Colonic mucosa (tissue), 4 donors: ENCODE measurements at places on chromosomes 11 and 22. TPM values are rescaled to one million over a fixed set of nuclear protein-coding genes. Genes with fewer than 3 reads are reported as not detected.

The PELI3 gene
- 3.9 TPM for total RNA-seq

The OR4D5 gene
- total RNA-seq = 1.2 TPM

- no peak for DNase-seq
Measured at GRCh38 chr11:640021-640706, 3.1 kb downstream of the DRD4 start.

DNA sequence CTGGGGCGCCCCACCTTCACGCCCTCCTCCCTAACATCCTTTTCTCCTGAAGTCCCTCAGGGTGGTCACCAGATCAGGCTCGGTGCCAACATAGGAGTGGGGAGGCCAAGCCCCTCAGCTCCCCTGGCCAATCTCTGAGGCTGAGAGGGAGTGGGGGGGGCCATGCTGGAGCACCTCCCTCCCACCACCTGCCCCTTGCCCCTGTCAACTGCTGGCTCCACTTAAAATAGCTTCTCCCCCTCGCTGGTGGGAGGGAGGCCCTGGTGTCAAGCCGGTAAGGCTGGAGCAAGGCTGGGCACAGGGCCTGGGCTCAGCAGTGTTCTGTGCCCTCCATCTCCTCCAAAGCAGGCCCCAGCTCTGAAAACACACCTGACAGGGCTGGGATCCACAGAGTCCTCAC, 4.9 kb downstream of the PLXNB2 start:
- DNase-seq = no peak

DNA sequence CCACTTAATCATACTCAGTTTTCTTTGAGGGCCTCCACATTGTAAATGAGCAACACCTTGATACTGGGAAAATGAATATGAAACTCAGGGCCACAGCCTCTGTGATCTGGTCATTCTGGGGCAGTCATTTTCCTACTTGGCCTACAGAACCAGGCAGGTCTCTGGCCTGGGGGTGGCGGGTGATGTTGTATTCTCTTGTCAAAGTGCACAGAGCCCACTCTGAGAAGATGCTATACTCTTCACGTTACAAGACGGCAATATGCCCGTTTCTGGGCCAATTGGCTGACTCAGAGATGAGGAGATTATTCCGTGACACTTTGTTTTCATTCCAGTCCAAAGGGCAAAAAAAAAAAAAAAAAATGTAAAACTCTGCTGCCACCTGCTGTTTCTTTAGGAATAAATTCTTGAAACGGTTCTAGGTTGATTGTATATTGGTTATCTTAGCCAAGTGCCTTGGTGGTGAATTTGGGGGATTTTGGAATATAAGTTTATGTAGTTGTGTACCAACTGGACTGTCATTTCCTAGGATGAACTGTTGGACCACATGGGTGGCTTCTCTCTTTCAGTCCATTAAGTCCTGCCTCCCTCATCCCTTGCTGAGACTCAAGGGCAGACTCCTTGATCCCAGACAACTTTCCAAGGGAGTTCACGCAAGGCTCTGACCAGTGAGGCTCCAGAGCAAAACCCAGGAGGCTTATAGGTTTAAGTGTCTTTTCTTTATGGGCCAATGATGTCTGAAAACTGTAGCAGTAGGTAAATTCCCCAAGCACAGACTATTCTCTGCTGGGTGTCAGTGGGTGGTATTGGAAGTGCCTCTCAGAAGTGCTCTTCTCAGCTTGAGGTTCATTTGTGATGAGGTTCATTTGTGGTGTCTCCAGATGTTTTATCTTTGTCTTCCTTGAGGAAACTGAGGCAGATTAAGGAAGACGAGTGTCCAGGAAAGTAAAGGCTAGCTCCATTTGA, 18.2 kb downstream of the ADM start:
- DNase-seq = peak; percentile 79

- DNase-seq = no peak
Measured at GRCh38 chr22:17675584-17675983, 37.0 kb downstream of the BCL2L13 start.

- DNase-seq = no peak
Measured at GRCh38 chr11:85652786-85653447, 5.2 kb downstream of the TMEM126A start.

GRCh38 chr11:112334381-112334780, 73.7 kb upstream of the PLET1 start:
- no peak for DNase-seq

GRCh38 chr11:85740481-85741400, 54.7 kb upstream of the CCDC89 start:
- no peak for DNase-seq

GRCh38 chr22:33958741-33959140, 38.5 kb upstream of the LARGE1 start:
- no peak for DNase-seq
